Type B pancreatic cell (in vitro differentiated cells): ENCODE measurements at places on chromosomes 13 and 19. TPM values are rescaled to one million over a fixed set of nuclear protein-coding genes. Genes with fewer than 3 reads are reported as not detected.
A peak's percentile ranks its signal among the peaks of the same experiment; 100 is the strongest.

DNA sequence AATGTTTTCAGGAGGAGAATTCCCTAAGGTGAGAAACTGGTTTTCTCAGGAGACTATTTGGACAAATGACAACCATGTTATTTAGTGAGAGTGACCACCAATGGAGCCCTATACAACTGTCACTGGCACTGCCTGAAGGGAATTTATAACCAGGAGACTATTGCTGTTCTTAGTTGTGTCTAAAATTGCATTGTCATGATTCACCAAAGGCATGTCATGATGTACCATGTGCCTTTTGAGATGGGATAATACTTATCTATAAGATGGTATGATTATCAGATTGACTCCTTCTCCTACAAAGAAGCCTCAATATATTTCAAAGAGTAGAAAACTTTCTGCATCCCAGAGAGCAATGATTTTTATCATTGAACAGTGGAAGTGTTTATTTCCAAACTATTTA is 739.4 kb upstream of the GPC6 start:
- DNase-seq, result no peak
- no peaks in the 10 kb centered on the region for H3K4me1 ChIP-seq
- no peaks in the 10 kb centered on the region for H3K36me3 ChIP-seq
- H3K4me3 ChIP-seq, result no peak overlapping the region
- no peaks in the 10 kb centered on the region for H3K27me3 ChIP-seq

GRCh38 chr19:31296741-31297390 is 52.4 kb downstream of the TSHZ3 start:
- H3K36me3 ChIP-seq, result peaks cover 4% of the 10 kb centered on the region
- no peaks in the 10 kb centered on the region for H3K27me3 ChIP-seq
- H3K27ac ChIP-seq, result no peak overlapping the region
- peaks cover 8% of the 10 kb centered on the region for H3K4me1 ChIP-seq

DNA sequence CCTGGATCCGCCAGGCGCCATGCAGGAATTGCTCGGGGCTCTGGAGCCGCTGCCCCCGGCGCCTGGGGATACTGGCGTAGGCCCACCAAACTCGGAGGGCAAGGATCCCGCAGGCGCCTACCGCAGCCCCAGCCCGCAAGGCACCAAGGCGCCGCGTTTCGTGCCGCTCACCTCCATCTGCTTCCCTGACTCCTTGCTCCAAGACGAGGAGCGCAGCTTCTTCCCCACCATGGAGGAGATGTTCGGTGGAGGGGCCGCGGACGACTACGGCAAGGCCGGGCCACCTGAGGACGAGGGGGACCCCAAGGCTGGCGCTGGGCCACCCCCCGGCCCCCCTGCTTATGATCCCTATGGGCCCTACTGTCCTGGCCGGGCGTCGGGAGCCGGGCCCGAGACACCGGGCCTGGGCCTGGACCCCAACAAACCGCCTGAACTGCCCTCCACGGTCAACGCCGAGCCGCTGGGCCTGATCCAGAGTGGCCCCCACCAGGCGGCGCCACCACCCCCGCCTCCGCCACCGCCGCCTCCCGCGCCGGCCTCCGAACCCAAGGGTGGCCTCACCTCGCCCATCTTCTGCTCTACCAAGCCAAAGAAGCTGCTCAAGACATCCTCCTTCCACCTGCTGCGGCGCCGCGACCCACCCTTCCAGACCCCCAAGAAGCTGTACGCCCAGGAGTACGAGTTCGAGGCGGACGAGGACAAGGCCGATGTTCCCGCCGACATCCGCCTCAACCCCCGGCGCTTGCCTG is 6.1 kb downstream of the PRR12 start:
- H3K36me3 ChIP-seq, result peaks cover 20% of the 10 kb centered on the region
- DNase-seq, result no peak
- H3K27me3 ChIP-seq, result no peaks in the 10 kb centered on the region
- H3K27ac ChIP-seq, result no peak overlapping the region
- H3K4me3 ChIP-seq, result no peak overlapping the region

DNA sequence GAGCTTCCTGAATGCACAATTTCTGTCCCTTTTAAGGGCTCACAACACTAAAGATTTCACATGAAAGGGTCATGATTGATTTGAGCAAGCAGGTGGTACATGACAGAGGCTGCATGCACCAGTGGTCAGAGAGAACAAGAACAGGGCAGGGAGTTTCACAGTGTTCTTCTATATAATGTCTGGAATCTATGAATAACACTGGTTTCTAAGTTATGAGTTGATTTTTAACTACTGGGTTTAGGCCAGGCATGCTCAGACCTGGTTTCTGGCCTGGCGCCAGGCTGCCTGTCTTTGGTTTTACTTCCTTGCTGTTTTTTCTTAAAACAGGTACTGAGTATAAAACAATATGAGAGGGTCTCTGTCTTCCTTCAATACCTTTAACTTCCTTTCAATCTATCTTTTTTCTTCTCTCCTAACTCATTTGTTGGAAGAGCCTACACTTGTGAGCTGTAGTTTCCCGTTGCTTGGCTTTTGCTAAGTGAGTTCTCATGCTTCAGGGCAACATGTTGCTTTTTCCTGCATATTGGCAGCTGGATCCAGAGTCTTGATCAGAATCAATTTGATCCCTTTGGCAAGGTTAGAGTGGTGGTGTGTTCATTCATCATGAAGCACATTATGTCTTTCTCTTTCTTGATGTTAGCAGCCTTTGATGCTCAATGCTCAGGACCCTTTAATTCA is 38.5 kb upstream of the FGF14 start:
- H3K27ac ChIP-seq, result no peak overlapping the region
- no peaks in the 10 kb centered on the region for H3K36me3 ChIP-seq
- no peaks in the 10 kb centered on the region for H3K4me1 ChIP-seq
- H3K4me3 ChIP-seq, result no peak overlapping the region
- no peak for DNase-seq
- H3K27me3 ChIP-seq, result peaks cover 5% of the 10 kb centered on the region

DNA sequence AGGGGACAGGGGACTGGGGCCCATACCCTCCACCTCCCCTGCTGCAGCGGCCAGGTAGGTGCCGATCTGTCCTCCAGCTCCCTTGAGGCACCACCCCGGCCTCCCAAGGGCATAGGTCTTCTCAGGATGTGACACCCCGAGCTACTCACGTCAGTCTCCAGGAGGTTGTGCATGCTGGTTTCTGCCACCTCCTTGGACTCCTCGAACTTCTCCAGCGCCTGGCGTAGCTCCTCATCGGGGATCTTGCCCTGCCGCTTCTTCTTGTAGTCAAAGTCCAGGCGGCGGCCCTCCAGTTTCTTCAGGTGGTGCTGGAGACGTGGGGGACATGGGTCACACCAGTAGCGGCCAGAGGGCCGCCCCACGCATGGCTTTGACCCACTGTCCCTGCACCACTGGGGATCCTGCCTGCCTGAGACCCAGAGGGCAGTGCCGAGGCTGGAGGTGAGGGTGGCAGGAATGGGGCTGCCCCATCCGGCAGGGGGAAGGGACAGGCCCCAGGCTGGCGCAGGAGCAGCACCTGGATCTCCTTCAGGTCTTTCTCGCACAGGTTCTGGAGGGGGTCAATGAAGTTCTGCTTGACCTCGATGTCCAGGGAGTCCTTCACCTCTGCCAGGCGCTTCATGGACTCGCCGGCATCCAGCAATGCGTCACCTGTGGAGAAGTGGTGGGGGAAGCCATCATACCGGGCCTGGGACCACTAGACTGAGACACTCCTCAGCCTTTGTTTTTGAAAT is 20.4 kb downstream of the MPND start:
- no peak overlapping the region for H3K4me3 ChIP-seq
- no peaks in the 10 kb centered on the region for H3K27me3 ChIP-seq
- DNase-seq, result no peak
- peaks cover 7% of the 10 kb centered on the region for H3K4me1 ChIP-seq
- H3K36me3 ChIP-seq, result no peaks in the 10 kb centered on the region

GRCh38 chr19:48415395-48415794 is 21.9 kb downstream of the GRIN2D start:
- DNase-seq, result no peak
- H3K36me3 ChIP-seq, result no peaks in the 10 kb centered on the region
- peaks cover 15% of the 10 kb centered on the region for H3K4me1 ChIP-seq

DNA sequence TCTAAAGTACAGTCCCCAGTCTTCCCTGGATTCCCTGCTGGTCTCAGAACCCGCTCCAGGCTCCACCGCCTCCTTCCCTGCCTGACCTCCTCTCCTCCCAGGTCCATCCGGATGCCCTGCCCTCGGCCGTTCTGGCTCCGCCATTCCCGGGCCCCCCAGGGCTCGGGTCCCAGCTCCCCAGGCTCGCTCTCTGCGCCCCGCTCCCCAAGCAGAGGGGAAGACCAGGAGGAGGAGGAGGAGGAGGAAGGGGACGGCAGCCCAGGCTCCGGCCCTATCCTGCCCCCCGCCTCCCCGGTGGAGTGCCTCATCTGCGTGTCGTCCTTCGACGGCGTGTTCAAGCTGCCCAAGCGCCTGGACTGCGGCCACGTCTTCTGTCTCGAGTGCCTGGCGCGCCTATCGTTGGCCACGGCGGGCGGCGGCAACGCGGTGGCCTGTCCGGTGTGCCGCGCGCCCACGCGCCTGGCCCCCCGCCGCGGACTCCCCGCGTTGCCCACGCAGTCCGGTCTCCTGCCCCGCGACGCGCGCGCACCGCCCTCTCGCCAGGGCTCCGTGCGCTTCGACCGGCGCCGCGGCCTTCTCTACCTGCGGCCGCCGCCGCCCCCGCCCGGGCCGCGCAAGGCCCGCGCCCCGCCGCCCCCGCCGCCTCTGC is 647 bp downstream of the RNF225 start:
- H3K36me3 ChIP-seq, result peaks cover 18% of the 10 kb centered on the region
- H3K27me3 ChIP-seq, result peaks cover 17% of the 10 kb centered on the region
- peak overlapping the region; percentile 82 for H3K4me3 ChIP-seq
- H3K4me1 ChIP-seq, result peaks cover 12% of the 10 kb centered on the region

GRCh38 chr19:45405435-45406225 is 761 bp upstream of the PPP1R13L start:
- H3K36me3 ChIP-seq, result peaks cover 3% of the 10 kb centered on the region
- peaks cover 37% of the 10 kb centered on the region for H3K4me1 ChIP-seq
- DNase-seq, result peak; percentile 88
- peak overlapping the region; percentile 98 for H3K27ac ChIP-seq
- peak overlapping the region; percentile 96 for H3K4me3 ChIP-seq

GRCh38 chr13:94933230-94933751 is 220.9 kb upstream of the SOX21 start:
- no peak overlapping the region for H3K4me3 ChIP-seq
- no peaks in the 10 kb centered on the region for H3K4me1 ChIP-seq
- H3K36me3 ChIP-seq, result no peaks in the 10 kb centered on the region
- no peak overlapping the region for H3K27ac ChIP-seq

DNA sequence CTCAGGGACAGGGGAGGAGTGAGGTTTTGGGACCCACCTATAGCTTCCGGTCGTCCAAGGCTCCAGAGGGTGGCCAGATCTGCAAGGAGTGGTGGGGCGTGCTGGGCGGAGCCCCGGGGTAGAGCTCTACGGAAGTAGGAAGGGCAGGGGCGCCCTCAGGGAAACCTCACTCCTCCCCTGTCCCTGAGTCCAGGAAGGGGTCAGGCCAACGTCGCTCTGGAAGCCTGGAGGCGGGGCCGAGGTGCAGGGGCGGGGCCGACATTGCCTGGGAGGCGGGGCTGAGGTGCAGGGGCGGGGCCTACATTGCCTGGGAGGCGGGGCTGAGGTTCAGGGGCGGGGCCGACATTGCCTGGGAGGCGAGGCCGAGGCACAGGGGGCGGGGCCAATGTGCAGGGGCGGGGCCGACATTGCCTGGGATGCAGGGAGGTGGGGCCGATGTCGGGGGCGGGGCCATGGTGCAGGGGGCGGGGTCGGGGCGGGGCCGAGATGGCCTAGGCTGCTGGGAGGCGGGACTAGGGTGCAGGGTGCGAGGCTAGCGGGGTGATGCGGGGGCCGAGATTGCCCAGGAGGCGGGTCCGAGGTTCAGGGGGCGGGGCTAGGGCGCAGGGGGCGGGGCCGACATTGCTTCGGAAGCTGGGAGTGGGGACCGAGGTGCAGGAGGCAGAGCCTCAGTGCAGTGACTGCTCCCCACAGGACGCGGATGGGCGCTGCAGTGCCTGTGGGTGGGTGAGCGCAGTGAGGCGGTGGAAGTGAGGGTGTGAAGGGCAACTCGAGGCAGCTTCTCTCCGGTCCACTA is 4.9 kb upstream of the PALM start:
- H3K4me1 ChIP-seq, result no peaks in the 10 kb centered on the region
- H3K4me3 ChIP-seq, result peak overlapping the region; percentile 69
- peaks cover 4% of the 10 kb centered on the region for H3K27me3 ChIP-seq
- H3K27ac ChIP-seq, result peak overlapping the region; percentile 31
- DNase-seq, result no peak
- no peaks in the 10 kb centered on the region for H3K36me3 ChIP-seq

DNA sequence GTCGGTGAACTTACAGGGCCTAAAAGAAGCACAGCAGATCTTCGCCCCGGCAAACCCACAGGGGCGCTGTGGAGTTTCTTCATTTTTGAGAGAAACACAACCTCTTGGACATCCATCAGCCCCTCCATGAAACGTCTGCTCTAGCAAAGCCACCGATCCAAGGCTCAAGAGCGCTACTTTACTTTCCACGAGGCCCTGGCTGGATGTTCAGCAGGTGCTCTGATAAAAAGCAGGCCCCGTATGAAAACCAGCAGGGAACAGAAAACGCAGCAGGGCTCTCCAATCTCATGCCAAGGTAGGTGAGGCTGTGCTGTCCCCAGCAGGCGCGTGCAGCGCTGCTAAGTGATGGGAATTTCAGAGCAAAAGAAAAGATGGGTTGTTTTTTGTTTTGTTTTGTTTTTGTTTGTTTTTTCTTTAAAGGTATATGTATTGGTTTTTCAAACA is 86.7 kb downstream of the IRS2 start:
- no peaks in the 10 kb centered on the region for H3K36me3 ChIP-seq
- H3K27me3 ChIP-seq, result no peaks in the 10 kb centered on the region
- H3K4me1 ChIP-seq, result peaks cover 10% of the 10 kb centered on the region
- H3K4me3 ChIP-seq, result no peak overlapping the region
- DNase-seq, result no peak

- H3K4me1 ChIP-seq, result no peaks in the 10 kb centered on the region
- H3K4me3 ChIP-seq, result no peak overlapping the region
- DNase-seq, result no peak
- H3K27ac ChIP-seq, result no peak overlapping the region
- H3K27me3 ChIP-seq, result no peaks in the 10 kb centered on the region
Observed at GRCh38 chr13:85709072-85709471, 90.1 kb downstream of the SLITRK6 start.

- H3K27me3 ChIP-seq, result no peaks in the 10 kb centered on the region
- H3K27ac ChIP-seq, result no peak overlapping the region
- H3K36me3 ChIP-seq, result no peaks in the 10 kb centered on the region
Observed at GRCh38 chr13:91690944-91691343, 292.5 kb downstream of the GPC5 start.

GRCh38 chr13:27928805-27929753 is 9.3 kb downstream of the PDX1 start:
- H3K36me3 ChIP-seq, result peaks cover 3% of the 10 kb centered on the region
- H3K27me3 ChIP-seq, result peaks cover 94% of the 10 kb centered on the region
- no peak overlapping the region for H3K27ac ChIP-seq
- H3K4me3 ChIP-seq, result peak overlapping the region; percentile 33
- H3K4me1 ChIP-seq, result no peaks in the 10 kb centered on the region

RUBCNL gene
- total RNA-seq, result 1.1 TPM in 2 replicates

FCGBP gene
- total RNA-seq, result 7.8 and 10.0 TPM in 2 replicates

SLC6A16 gene
- 0.31 and 3.5 TPM in 2 replicates for total RNA-seq

ZNF222 gene
- total RNA-seq, result 6.7 and 7.9 TPM in 2 replicates

MEIOSIN gene
- not detected in 2 replicates for total RNA-seq

LYPD5 gene
- 0.85 and 3.9 TPM in 2 replicates for total RNA-seq

SIGLEC5 gene
- not detected in 2 replicates for total RNA-seq
